ENCODE measurements at places on chromosomes 5 and 9.

DNA sequence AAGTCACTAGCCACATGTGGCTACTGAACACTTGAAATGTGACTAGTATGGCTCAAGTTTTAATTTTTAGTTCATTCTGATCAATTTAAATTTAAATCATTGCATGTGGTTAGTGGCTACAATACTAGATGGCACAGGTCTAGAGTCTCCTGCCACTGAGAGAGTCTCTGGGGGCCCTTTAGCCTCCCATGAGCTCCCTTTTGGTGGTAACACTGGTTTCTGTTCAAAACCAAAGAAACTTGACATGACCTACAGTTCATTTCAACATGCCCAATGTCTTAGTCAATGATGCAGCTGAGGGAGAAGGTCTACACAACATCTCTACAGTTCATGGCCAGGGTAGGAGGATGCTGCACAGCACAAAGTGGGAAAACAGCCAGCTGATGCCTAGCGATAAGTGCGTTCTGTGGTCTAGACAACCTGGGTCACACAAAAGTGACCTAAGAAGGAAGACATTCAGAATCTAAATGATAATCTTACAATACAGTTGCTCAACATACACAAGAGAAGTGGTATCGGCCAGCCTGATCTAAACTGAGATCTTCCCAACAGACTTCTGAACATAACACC lies 121.0 kb downstream of the AUH start:
- no peak for DNase-seq

GRCh38 chr9:89754193-89754592 lies 149.4 kb downstream of the GADD45G start:
- no peak for DNase-seq

DNA sequence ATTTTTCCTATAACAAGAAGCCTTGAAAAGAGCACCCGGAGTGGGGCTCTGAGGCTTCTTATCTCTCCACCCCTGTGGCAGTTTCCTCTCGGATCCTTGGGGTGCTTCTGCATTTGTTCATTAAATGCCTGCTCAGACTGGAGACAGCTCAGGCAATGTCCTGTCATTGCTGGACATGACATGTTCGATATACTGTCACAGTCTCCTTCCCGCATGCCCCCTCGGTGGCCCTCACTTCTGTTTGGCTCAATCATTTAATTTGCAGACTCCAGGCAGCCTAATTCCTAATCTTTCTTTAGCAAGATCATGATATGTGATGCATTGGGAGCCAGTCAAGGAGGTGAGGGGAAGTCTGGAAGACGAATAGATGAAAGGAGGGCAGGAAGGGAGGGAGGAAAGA lies 37.5 kb upstream of the CPEB4 start:
- no peak for DNase-seq

- DNase-seq: no peak
These were observed 40.1 kb downstream of the ALG2 start for GRCh38 chr9:99181621-99182020.

DNA sequence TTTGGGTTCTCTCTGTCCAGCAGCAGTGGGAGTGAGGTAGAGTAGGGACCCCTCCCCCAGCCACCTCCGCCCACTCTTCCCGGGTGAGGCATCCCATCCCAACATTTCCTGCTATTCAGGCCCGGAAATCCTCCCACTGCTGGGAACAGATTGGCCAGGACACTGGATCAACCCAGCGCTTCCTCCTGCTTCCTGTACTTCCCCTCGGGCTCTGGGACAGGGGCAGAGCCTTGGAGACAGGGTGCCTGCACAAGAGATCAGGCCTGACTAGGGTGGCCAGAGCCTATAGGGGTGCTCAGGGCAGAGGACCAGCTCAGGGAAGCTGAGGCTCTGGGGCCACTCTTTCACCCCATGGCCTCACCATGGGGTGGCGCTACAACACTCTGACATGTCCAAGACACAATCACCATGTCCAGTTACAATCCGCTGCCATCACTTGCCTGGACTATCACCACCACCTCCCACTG lies 14.5 kb downstream of the SH2D3C start:
- no peak for DNase-seq

- no peak for DNase-seq
These were observed 26.5 kb upstream of the PCSK1 start for GRCh38 chr5:96459313-96460121.

GRCh38 chr5:139664086-139664693 lies 16.0 kb downstream of the CXXC5 start:
- DNase-seq: no peak

DNA sequence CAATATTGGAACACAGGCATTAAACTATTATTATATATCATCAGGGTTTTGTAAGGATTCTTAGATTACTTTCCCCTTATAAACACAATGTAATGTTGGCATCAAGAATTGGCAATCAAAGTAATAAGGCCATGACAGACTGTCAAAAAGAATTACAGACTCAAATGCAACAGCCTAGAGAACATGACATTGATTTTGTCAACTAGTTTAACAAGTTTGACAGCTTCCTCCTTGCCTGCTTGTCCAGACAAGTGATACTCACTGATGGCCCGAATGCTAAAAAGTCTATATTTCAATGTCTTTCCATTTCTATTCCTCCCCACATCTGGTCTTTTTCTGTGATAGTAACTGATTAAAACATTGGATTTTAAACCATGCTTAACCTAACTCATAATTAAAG lies 6.4 kb upstream of the ANKRD31 start:
- DNase-seq: no peak

DNA sequence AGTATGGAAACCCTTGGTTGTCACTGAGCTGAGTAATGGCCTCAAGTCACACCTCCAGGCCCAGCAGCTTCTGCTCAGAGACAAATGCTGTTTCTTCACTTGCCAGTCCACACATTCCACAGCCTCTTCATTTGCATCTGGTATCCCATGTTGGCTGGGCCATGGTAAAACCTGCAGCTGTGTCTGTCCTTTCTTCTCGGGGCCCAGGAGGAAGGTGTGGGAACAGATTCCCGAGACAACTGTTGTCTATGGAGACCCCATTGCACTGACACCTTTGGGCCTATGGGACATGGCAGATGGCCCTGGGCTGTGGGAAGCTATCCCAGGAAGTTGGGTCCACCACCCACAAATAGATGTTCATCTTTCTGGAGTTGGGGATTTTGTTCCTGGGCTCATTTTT lies 85.1 kb downstream of the MACROH2A1 start:
- DNase-seq: no peak

GRCh38 chr9:11241779-11242178 lies 629.0 kb upstream of the PTPRD start:
- DNase-seq: no peak

- DNase-seq: no peak
These were observed 78.5 kb downstream of the ZNF618 start for GRCh38 chr9:113954591-113954990.

DNA sequence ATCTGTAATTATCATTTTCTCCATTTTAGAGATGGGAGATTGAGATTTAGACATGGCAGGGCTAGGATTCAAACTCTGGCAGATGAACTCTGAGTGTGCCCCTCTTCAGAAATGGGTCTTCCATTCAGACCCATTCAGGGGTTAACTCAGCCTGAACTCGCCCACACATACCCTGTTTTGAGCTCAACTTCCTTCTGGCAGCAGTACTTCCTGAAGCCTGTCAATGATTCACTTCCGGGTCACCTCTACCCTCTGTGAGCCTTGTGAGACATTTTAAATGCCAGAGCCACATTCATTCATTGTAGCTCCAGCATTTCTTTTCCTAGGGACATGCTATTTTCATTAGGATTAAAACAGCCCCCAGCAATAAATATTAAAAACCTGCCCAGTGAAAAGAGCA lies 209.3 kb upstream of the SLC24A2 start:
- DNase-seq: no peak
